Trophoblast cell (in vitro differentiated cells and primary cell): ENCODE measurements at places on chromosomes 3 and 15.

DNA sequence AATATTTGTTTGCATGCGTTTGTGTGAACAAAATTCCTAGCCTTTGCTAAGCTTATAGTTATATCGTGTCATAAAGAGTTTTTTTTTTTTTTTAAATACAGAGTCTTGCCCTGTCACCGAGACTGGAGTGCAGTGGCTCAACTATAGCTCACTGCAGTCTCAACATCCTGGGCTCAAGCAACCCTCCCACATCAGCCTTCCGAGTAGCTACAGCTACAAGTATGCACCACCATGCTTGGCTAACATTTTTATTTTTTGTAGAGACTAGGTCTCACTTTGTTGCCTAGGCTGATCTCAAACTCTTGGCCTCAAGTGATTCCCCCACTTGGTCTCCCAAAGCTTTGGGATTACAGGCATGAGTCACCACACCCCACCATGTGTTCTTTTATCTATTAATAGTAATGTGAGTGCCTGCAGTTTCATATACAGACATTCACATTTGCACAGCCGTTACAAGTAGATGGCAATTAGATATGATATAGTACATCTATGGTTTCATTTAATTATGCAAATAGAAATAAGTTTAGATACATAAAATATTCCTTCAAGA, 848.6 kb downstream of the PDCD6IP start:
- no peak for DNase-seq

- no peak for DNase-seq
Observed at GRCh38 chr15:77563623-77564156, 69.0 kb downstream of the LINGO1 start.

GRCh38 chr15:38062696-38063095, 128.3 kb downstream of the TMCO5A start:
- DNase-seq, result no peak

- DNase-seq, result peak; percentile 46
Observed at GRCh38 chr3:193777524-193777923, 184.5 kb downstream of the OPA1 start.

- DNase-seq, result peak; percentile 86
Observed at GRCh38 chr3:39990532-39990931, 181.1 kb downstream of the MYRIP start.

GRCh38 chr3:196012481-196012880, 69.4 kb downstream of the TFRC start:
- peak; percentile 33 for DNase-seq

DNA sequence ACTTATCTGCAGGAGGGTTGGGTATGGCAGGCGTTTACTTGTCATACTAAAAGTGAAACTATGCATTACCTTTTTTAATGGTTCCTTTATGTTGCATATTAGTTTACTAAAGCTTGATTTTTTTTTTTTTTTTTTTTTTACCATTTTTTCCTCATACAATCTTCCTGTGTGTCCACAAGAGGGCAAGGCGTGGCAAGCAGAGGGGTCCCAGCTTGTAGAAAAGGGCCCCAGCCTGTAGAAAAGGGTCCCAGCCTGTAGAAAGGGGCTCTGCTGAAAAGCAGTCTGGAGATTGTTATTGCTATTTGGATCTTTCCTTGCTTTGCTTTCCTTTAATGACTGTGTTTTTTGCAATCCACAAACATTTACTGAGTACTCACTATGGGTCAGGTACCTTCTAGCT, 21.9 kb downstream of the MKRN2 start:
- no peak for DNase-seq

- no peak for DNase-seq
Observed at GRCh38 chr15:37693926-37694325, 240.5 kb upstream of the TMCO5A start.

- DNase-seq, result no peak
Observed at GRCh38 chr15:55420171-55420866, 12.0 kb downstream of the PIERCE2 start.

DNA sequence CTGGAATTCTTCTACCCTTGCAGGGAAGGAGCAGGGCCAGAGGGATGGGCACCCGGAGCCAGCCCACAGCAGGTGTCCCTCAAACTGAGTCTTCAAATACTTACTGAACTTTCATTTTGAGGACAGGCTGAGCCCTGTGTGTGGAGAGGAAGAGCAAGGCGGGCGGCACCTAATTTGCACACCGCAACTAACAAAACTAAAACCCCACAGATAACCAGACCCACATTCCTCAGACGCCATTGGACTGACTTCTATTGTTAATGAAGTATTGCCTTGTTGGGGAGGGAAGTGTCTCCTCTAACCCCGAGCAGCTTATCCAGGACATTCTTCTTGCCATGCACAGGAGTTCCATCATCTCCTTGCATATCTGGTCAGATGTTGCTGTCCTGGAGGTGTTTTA, 105.2 kb upstream of the NR2E3 start:
- no peak for DNase-seq

- DNase-seq, result no peak
Observed at GRCh38 chr15:63539521-63539920, 35.1 kb downstream of the USP3 start.
